ENCODE measurements at places on chromosomes 2 and 18.

DNA sequence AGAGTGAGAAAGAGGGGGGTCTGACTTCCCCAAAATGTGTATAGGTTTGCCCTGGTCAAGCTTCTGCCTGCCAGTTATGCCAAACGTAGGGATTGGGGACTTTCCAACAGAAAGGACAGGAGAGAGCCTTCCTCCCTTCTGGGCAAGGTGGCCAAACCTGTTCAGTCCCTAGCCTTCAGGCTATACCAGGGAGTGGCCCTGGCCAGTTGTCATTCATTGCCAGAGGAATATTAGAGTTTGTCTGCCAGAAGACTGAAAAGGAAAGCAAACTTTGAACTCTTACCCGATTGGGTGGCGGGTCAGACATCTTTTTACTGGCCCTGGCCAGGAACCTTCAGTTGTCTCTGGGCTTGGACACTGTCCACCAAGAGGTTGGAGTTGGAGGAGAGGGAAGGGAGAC, 22.1 kb downstream of the RAB3GAP1 start:
- no peak for DNase-seq

DNA sequence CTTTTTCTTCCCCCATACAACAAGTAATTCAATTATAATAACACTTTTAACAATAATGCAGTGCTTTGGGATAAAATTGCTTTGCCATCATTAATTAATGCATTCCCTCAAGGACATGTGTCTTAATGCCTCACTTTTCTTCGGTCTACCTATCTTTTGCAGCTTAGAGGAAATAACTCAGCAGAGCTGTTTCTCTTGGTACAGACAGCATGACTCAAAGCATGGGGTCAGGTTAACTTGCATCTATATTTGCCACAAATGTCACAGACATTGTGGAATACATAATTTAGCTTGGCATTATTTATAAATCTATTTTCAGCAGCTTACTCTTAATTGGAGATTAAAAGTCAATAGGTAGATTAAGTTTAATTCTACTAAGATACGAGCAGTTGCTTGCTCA, 376.1 kb upstream of the CNTNAP5 start:
- no peak for DNase-seq

DNA sequence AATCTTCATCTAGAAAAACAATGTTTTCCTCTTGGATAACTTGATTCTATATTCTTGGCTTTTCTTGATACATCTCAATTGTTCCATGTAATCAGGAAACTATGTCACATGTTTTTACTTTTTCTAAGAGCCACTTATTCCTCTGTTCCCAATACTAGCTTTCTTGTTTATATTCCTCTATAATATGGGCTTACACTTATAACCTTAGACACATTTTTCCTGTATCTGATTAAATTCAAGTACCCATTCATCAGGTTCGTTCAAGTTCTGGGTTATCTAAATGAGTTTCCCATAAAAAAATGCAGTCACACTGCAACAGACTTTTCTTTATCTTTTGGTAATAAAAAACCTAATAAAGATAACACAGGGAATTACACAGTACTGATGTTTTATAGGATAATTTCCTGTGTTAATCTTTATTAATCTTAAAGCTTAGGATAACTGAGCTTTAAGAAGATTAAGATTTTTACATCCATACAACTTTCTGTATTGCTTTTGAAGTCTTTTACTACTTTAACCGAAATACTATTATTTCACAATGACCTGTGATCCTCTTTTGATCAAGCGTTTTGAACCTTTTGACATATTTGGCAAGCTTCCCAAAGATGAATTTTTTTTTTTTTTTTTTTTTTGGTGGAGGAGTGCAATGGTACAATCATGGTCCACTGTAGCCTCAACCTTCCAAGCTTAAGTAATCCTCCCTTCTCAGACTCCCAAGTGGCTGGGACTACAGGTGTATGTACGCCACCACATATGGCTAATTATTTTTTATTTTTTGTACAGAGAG, 44.3 kb upstream of the C2orf66 start:
- DNase-seq, result no peak

- DNase-seq, result no peak
Observed at GRCh38 chr2:39665811-39666490, at the start of gene TMEM178A. TMEM178A (plus strand) TSS chr2:39665917; CDS start chr2:39665975, 58 bp downstream.

GRCh38 chr2:8803658-8804379, 33.6 kb downstream of the KIDINS220 start:
- peak; percentile 59 for DNase-seq

- DNase-seq, result no peak
Observed at GRCh38 chr2:169732583-169733358, 861 bp upstream of the KLHL23 start.

GRCh38 chr2:974054-974453, 23.4 kb downstream of the SNTG2 start:
- DNase-seq, result no peak
